ENCODE measurements at places on chromosomes 4 and X.

DNA sequence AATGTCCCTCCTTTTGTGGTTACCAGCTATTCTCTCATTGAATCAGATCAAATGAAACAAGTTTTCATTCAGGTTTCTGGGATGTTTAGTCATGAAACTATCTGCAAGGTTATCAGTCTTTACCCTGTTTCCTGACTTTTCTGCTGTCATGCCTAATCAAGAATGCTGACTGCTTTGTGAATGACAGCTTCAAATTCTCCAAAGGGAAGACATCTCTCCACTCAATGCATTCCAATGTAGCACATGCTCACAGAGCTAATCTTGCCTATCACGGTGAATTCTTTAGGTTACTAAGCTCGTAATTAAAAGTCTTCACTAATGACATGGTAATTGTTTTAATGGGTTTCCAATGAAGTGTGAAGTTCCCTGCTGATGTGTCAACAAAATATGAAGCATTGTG is 1068.5 kb downstream of the PCDH7 start:
- DNase-seq = no peak

GRCh38 chrX:138128027-138128671 is 562.2 kb downstream of the ZIC3 start:
- peak; percentile 1 for DNase-seq

- DNase-seq = no peak
These were observed 50.4 kb downstream of the MID1 start for GRCh38 chrX:10569946-10570345.

DNA sequence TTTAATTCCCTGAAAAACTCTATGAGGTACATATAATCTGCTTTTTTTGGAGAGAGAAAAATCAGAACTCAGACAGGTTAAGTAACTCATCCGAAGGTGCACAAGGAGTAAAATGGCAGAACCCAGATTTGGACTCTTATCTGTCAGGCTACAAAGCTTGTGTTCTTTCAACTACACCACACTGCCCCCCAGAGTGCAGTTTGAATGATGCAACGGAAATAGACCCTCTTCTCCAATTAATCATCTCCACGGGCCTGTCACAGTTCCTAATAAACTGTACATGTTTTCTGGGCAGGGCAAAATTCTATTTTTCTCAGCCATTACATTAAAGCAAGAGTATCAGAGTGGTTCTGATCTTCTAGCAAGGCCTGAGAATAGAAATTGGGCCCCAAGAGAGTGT is 35.3 kb upstream of the DCX start:
- peak; percentile 0 for DNase-seq

GRCh38 chrX:2677764-2678163 is 13.3 kb upstream of the CD99 start:
- no peak for DNase-seq

DNA sequence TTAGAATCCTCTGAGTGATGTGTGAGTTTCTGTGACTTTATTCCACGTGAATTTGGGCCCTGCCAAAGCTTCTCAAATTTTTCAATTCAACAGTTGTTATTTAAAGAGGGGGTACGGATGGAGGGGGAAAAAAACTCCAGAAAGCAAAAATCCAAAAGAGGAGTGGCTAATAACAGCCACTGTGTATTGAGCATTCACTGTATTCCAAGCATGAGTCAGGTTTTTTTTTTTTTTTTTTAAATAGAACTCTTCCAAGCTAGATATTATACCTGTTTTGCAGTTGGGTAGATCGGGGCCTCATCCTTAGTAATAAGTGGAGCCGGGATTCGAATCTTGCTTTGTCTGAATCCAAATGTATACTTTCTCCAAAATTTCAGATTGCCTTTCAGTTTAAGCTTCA is 6.4 kb upstream of the RHOH start:
- DNase-seq = no peak

Data from CD4-positive, alpha-beta T cell treated with Interleukin-12 subunit alpha and Interleukin-12 subunit beta, for 1 hour (primary cell).